ENCODE measurements at places on chromosomes 13 and 19.

DNA sequence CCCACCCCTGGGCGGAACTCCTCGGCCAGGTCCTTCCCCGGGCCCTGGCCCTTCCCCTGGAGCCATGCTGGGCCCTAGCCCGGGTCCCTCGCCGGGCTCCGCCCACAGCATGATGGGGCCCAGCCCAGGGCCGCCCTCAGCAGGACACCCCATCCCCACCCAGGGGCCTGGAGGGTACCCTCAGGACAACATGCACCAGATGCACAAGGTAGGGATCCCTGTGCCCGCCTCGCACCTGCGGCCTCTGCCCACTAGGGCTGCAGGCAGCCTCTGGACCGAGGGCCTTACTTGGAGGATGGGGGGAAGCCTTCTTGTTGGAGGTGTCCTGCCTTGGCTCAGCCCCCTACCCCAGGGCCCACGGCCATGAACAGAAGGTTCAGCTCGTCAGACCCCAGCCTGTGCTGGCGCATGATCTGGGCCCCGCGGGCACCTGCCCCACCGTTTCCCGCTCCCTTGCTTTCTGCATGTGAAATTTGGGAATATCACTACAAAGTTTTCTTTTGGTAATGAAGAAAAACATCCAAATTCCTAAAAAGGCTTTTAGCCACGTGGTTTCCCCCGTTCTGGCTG, 23.4 kb downstream of the SMARCA4 start:
- no peak for DNase-seq

- no peak for DNase-seq
These were observed 37.3 kb downstream of the KLF2 start for GRCh38 chr19:16361926-16362325.

DNA sequence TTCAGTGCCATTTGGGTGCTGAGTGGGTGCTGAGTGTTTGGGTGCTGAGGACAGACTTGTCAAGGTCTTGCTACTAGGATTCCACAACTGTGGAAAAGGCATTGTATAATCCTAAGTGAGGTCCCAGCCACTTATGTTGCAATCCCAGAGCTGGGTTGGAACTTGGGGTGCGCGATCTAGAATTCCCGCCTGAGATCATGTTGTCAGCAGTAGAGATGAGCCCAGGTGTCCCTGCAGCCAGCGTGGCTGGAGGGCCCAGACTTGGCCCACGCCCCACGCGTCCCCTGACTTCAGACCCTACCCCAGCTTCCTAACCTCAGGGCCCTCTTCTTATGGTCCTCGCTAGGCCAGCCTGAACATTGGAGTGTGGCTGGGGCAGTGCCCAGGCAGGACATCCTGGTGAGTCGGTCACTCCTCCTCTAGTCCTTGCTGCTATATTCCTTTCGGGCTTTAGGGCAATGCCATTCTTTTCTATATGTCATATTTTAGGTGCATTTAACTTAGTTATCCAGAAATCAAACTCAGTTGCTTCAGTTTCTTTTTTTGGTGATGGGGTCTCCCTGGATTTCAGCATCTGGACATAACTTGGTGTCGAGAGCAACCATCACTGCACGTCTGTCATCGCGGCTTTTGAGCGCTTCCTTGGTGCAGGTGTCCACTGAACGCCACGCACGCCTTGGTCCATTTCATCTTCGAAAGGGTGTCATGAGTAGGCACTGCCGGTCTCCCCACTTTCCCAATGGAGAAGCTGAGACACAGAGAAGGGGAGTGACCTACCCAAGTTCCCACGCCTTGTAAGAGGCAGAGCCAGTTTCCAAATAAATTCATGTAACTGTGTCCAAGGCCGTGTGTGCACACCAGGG, 46.4 kb upstream of the F7 start:
- DNase-seq, result no peak

DNA sequence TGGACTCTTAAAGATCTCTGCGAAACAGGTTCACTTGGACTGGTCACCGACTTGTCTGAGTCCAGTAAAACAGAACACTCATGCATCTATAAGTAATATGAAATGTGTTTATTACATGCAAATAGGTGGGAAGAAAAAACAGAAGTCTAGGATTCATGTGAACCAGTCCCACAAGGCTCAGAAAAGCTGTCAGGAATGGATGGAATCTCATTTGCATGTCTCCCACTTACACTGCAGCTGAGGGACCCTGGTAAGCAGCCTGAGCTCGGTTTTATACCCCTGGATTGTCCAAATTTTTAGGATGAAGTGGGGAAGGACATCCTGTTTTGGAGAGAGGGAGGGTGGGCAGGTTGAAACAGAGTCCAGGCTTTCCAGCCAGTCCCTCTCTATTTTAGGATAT, 1545.1 kb upstream of the PCDH20 start:
- no peak for DNase-seq

DNA sequence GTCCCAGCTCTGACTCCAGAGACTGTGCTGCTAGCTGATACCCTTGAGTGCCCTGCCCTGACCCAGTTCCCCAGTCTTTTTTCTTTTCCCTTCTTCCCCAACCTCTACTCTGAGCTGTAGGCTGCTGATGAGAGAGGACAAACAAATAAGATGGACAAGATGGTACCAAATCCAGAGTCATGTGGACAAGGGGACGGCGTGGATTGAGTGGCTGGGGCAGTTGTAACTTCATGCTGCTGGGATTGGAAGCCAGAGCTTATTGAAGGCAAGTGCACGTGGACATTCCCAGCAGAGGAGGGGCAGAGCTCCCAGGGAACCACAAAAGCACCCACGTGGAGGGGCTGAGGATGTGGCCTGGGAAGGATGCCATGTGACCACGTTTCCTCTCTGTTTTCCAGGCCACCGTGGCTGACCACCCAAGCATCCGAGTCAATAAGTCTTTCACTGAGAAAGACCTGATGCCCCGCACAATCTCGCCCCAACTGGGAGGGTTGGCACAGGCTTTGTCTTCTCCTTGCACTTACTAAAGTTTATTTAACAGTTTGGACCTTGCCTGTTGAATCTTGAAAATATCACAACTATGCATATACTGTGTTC, 323.3 kb upstream of the ZNF507 start:
- DNase-seq, result no peak

- DNase-seq, result no peak
These were observed 7.1 kb upstream of the ACTL9 start for GRCh38 chr19:8705742-8706141.

GRCh38 chr13:70189981-70190380, 81.7 kb upstream of the KLHL1 start:
- no peak for DNase-seq

All from activated T-helper 1 cell treated with anti-CD3 and anti-CD28 coated beads, Interleukin-2, amount 50 U/mL, for 16 hours (primary cell).